ENCODE measurements at places on chromosomes 16 and 17.
A peak's percentile ranks its signal among the peaks of the same experiment; 100 is the strongest.

DNA sequence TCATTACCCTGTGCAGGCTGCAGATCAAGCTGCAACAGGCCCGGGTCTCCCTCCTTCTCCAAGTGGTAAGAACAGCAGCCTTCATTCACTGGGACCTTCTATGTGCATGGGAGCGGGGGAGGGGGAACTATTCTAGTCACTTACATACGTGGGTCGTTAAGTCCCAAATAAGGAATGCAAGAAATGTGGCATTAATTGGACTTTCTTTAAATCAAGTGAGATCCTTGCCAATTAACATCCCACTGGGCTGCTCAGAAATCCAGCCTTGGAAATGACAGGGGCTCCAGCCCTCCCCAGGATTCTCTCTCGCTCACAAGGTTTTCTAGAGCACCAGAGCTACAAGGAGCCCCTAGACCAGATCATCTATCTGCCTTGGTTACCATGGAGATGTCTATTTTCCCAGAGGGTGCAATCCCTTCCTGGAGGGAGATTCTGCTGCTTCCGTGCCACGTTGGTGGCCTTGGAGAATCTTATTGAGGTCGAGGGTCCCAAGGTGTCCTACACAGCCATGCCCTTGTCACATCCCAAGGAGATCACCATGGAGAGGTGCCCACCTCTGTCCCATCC, 5.2 kb upstream of the EIF1 start:
- DNase-seq = no peak

DNA sequence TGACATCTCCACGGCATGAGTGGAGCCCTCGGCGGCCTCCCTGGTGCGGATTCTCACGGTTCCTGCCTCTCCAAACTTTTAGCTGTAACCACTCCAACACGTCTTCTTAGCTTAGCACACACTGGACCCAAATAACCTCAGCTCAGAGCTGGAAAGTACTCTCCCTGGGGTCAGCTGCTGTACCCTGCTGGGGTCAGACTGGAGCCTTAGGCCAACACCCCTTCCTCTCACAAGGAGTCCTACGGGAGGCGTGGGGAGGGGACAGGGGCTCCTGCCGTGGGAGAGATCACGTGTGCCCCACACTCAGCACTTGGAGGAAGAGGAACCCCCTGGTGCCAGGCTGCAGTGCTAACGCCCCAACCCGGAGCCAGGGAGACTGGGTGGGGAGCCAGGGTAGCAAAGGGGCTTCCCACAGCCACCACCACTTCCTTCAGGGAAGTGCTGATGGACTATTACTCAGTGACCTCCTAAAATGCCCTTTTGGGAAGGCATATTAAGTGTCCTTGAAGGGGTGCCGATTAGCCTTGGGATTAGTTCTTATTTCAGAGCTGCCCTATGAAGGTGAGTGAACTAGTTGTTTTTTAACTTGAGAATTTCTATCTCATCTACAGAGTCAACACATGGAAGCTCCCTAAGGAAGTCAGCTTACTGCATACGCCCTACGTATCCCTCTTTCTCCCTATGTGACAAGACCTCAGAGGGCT, 124.0 kb downstream of the HIC1 start:
- no peak for DNase-seq

GRCh38 chr16:66225696-66226095, 140.8 kb upstream of the CDH5 start:
- no peak for DNase-seq

DNA sequence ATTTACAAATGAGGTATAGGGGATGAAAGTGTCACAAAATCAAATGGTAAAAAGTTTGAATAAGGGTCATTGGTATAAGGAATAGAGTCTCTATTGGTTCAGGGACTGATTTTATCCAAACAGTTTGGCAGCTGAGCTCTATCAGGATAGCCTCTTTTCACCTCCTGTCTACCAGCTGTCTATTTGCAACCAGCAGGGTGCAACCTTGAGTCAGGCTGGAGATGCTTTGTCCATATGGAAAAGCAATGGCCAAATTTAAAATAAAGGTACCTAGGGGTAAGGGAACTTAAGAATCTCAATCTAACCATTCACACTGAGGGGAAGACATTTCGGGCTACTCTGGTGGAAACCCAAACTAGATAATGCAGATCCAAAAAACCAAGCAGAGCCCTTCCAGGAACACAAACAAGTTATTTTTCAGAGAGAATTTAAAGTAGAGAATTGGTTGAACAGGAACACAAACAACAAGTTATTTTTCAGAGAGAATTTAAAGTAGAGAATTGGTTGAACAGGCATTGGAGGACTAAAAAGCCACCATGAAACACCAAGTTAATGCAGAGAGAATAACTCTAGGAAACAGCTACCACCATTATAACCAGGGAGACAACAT, 12.6 kb upstream of the CA10 start:
- DNase-seq = peak; percentile 21

- DNase-seq = peak; percentile 57
Observed at GRCh38 chr16:14007450-14007849, 63.7 kb upstream of the MRTFB start.
